ENCODE measurements at places on chromosomes 6 and 20.

DNA sequence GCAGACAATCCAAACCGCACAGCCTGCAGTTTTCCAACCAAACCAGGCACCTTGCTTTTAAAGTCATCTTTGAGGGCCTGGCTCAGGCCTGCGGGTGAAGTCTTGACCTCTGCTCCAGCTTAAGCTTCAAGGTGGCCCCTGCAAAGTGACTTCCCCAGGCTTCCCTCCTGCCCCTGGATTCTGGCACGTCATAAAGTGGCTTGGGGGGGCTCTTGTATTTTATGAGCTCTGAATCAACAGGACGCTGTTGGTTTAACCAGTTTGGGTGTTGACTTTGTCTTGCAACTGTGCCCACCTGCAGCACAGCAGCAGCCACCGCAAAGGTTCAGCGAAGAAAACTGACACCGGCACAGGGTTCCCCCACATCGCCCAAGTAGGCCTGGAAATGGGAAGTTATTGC, 81.2 kb downstream of the NFATC2 start:
- no peak for DNase-seq

- no peak for DNase-seq
Observed at GRCh38 chr6:79239536-79240168, 5.2 kb upstream of the HMGN3 start.

- no peak for DNase-seq
Observed at GRCh38 chr6:94270091-94270948, 851.0 kb upstream of the EPHA7 start.

DNA sequence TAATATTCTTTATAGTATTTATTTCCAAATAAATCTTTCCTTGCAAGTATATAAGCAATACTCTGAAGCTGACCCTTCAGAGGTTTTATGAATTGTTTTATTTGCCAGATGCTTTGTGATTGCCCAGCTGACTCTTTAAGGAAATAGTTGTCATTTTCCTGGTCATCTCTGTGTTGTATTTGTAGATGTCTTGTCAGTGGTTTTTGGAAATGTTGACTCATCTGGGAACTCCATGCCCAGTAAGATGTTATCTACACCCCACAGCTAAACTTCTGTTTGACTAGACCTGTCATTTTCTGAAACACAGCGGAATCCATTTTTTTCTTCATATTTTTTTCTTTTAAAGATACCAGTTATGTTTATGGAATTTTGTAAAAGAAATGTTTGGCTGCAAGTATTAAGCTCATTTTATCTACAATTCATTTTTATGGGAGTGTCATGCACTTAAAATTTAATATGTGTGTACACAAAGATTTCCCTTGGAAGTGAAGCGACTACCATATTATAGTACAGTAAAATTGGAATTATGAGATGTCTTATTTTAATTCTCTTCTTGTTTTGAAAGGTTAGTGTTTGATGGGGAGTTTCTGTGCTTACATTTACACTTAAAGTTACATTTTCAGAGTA, 491.0 kb downstream of the NKAIN2 start:
- DNase-seq, result no peak

DNA sequence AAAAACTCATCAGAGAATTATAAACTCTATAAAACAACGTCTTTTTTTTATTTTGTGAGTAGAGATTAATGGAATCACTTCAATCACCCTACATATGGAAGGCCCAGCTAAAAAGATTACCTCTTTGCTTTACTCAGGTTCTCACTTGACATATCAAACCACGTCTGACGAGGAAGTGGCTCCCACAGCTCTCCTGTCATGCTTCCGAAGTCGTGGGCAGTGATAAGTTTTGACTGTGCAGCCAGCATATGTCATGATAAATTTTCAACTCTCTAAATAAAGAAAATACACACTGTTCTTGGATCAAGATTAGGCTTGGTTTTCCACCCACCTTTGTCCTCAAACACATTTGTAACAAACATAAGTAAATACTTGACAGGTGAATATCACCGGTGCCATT, 279.5 kb upstream of the RNF217 start:
- DNase-seq, result no peak

DNA sequence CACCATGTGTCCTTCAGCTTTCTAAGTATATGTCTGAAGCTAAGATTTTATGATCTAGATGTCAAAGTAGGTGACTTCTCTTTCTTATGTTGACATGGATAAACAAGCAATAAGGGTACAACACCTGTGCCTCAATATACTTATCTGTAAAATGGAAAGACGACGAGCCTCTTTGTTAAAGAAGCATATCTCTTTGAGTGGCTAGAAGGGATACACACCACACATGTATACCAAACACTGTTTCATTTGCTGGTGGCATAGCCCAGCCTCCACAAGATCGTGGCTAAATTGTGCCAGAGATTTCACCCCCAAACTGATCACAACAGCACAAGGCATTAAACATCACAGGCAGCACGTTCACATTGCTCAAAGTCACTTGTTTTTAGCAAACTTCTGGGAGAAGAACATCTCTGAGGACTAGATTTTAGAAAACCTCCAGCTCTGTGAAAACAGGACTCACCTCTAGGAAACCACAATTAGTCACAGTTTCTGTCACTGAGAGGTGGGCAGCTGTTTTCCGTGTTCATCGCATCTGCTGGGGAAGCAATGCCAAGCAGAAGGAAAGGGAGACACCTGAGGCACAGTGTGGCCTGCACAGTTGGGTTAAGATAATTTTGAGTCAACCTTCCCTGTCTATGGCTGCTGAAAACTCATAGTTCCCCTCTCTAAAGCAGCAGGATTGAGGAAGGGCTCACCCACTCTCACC, 263.0 kb upstream of the PLCB4 start:
- DNase-seq, result no peak

DNA sequence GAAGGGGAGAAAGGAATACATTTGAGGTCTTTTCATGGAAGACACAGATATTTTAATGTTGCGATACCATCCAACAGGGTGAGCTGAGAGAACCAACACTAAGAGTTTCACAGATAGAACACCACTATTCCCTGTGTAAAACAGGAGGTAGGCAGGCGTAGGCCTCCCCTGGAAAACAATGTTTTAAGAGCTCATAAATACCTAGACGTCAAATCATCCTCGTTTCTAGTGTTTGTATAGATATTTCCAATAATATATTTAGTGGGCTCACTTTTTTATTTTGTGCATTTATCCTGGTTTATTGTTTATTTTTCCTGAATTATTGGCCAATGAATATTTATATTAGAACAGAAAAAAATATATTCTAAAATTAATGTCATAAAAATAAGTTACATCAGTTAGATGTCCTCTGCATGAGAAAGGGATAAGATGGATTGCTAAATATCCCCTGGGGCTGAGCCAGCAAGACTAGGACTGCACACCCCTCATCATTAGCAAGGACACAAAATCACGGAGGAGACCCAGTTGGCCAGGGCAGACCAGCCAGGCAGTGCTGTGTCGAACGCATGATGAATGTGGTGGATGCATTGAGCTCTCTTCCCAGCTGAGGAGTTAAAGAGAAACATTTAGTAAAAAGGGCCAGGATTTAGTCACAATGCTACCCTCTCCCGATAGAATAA, 380.5 kb downstream of the C6orf118 start:
- DNase-seq, result no peak
